ENCODE measurements at places on chromosomes 1 and 21.

- DNase-seq, result no peak
Observed at GRCh38 chr1:106194206-106194605, 862.3 kb upstream of the PRMT6 start.

GRCh38 chr1:56285554-56286402 is 293.6 kb downstream of the PLPP3 start:
- DNase-seq, result no peak

- no peak for DNase-seq
Observed at GRCh38 chr1:169012416-169012815, 94.1 kb upstream of the ATP1B1 start.

DNA sequence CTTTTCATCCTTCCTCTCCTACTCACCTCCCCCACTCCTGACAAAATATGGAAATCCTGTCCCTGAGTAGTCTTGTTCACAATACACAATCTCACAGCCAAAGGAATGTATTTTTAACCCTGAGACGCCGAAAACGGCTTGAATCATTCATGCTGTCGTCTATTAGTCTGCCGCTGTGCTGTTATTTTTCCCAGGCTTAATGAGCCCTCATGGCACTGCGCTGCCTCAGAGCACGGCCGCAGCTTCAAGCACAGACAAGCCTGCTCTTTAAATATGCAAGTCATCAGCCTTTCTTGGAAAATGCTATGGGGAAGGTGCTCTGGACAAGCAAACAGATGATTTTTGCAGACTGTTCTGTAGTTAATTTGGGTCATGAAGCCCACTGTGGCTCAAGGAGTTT is 302.7 kb downstream of the DISC1 start:
- no peak for DNase-seq

- DNase-seq, result no peak
Observed at GRCh38 chr1:234413990-234414389, 40.7 kb downstream of the COA6 start.

DNA sequence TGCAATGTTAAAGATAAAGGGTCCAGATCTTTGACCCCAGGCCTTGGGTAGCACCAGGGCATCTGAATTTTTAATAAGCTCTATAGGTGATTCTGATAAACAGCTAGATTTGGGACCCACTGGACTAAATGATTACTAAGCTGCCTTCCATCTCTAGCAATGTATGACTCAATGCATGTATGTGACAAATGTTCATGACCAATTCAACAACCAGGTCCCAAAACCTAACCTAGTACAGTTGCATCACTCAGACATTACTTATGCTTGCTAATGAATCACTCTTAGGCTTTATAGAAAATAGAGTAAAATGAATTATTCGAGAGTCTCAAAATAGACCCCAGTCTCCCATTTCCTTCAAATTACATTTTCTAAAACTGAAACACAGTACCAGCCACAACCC is 35.5 kb downstream of the RCAN1 start:
- no peak for DNase-seq

- DNase-seq, result no peak
Observed at GRCh38 chr21:46008893-46009621, 27.5 kb downstream of the COL6A1 start.

GRCh38 chr1:45012639-45013278 is 705 bp downstream of the UROD start:
- DNase-seq, result peak; percentile 42

DNA sequence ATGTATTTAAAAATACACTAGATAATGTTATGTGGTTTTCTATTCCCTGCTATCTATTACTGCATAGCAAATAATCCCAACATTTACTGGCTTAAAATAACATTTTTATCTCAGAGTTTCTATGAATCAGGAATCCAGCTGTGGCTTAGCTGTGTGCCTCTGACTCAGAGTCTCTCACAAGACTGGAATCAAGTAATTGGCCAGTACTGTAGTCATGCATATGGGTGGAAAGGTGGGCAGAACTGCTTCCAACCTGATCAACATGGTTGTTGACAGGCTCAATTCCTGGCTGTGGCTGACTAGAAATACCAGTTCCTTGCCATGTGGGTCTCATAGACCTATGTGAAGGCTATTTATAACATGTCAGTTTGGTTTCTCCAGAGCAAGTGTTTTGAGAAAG is 131.8 kb downstream of the PDE4B start:
- DNase-seq, result no peak

DNA sequence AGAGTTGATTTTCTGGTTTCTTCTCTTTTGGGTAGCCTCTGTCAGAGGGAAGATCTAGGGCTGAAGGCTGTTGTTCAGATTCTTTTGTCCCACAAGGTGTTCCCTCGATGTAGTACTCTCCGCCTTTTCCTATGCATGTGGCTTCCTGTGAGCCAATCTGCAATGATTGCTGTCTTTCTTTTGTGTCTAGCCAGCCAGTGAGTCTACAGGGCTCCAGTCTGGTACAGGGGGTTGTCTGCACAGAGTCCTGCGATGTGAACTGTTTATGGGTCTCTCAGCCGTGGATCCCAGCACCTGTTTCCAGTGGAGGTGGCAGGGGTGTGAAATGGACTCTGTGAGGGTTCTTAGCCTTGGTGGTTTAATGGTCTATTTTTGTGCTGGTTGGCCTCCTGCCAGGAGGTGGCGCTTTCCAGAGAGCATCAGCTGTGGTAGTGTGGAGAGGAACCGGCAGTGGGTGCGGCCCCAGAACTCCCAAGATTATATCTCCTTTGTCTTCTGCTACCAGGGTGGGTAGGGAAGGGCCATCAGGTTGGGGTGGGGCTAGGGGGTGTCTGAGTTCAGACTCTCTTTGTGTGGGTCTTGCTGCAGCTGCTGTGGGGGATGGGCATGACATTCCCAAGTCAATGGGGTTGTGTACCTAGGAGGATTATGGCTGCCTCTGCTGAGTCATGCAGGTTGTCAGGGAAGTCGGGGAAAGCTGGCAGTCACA is 81.3 kb upstream of the C21orf91 start:
- no peak for DNase-seq

- no peak for DNase-seq
Observed at GRCh38 chr1:169753549-169753948, 19.7 kb upstream of the SELE start.

DNA sequence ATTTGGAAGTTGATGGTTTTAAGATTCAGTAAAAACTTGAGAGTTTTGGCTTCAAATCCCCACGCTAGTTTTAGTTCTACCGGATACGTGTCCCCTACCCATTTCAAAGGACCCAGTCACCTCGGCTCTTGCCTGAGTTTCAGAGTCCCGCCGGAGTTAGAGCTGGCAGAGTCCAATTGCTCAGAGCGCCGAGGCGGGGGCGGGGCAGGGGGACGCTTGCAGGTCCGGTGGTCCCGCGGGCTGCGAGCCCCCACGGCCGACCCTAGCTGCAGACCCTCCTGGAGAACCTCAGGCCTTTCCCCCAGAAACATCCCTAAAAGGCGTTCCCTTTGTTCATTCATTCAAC is 765 bp upstream of the VPS45 start:
- DNase-seq, result peak; percentile 46

DNA sequence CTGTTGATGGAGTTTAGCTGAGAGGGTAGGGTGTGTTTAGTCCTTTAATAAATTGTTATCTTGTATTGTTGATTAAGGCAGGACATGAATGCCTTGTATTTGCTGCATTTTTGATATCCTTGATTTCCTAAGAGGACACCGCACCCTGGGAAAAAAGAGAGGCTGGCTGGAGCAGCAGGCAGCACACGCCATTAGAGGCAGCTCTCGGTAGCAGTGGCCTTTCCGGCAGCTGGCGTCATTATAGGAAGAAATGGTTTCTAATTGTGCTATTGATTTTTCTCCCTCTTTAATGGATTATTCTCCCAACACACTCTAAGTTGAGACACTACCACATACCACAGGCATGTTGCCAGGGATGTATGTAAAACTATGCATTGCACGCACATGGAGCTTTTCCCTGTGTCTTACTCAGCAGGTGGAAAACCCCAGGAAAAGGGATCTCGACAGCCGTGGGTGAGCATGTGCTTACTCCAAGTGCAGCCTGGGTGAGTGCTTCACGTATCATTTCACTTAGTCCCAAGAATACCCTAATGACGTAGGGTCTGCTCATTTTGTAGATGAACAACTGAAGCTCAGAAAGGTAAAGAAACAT is 440.4 kb upstream of the RUNX1 start:
- no peak for DNase-seq

DNA sequence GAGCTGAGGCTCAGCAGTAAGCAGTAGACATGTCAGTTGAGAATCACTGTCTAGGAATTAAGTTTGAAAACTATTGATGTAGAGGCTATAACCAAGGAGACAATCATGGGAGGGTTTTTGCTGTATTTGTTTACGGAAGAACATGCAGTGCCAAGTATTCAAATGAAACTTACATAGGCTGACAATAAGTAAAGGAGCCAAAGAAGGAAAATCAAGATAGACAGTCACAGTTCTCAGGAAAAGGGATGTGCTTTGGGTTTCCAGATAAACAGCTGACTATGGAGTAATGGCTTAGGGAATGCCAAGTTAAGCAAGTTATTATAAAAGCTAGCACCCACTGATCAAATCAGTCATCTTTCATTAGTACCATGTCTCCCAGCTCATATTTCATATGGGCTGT is 21.5 kb downstream of the GNG12 start:
- no peak for DNase-seq

DNA sequence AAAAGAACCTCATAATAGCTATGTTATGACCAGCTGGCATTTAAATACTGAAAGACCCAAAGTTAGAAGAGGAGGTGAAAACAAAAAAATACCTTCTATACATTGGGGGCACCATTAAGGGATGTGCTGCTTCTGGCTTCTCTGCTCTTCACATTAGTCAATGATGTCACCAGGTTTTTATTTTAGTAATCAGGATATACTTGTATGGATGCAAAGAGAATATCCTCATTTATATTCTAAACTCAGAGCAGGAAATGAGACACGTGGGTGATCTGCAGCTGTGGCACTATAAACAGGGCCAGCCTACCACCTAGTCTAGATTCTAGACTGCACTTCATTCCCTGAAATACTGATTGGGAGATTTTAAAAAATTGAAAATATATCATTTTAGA is 51.2 kb downstream of the WLS start:
- no peak for DNase-seq

DNA sequence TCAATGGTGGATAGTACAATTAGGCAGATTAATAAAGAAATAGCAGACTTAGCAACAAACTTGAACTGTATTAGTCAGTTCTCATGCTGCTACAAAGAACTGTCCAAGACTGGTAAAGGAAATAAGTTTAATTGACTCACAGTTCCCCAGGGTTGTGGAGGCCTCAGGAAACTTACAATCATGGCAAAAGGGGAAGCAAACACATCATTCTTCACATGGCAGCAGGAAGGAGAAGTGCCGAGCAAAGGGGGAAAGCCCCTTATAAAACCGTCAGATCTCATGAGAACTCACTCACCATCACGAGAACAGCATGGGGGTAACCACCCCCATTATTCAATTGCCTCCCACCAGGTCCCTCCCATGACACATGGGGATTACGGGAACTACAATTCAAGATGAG is 27.1 kb upstream of the PDE4B start:
- DNase-seq, result no peak

GRCh38 chr1:54593571-54594160 is 29.7 kb downstream of the FAM151A start:
- no peak for DNase-seq

DNA sequence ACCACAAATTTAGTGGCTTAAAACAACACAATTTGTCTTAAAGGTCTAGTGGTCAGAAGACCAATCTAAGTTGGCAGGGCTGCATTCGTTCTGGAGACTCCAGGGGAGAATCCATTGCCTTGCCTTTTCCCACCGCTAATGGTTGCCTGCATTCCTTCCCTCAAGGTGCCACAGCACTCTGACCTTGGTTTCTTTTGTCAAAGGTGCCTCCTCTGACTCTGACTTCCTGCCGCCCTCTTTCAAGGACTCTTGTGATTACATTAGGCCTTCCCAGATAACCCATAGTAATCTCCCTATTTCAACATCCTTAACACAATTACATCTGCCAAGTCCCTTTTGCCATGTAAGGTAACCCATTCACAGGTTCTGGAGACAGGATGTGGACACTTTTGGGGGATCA is 145.3 kb downstream of the S1PR1 start:
- DNase-seq, result no peak

GRCh38 chr21:46307625-46308024 is 16.0 kb downstream of the C21orf58 start:
- no peak for DNase-seq

- DNase-seq, result no peak
Observed at GRCh38 chr1:228039006-228039903, 32.5 kb downstream of the WNT3A start.

- DNase-seq, result no peak
Observed at GRCh38 chr1:52911541-52911940, 10.0 kb downstream of the ECHDC2 start.

GRCh38 chr1:10671090-10671489 is 125.4 kb downstream of the CASZ1 start:
- DNase-seq, result no peak

DNA sequence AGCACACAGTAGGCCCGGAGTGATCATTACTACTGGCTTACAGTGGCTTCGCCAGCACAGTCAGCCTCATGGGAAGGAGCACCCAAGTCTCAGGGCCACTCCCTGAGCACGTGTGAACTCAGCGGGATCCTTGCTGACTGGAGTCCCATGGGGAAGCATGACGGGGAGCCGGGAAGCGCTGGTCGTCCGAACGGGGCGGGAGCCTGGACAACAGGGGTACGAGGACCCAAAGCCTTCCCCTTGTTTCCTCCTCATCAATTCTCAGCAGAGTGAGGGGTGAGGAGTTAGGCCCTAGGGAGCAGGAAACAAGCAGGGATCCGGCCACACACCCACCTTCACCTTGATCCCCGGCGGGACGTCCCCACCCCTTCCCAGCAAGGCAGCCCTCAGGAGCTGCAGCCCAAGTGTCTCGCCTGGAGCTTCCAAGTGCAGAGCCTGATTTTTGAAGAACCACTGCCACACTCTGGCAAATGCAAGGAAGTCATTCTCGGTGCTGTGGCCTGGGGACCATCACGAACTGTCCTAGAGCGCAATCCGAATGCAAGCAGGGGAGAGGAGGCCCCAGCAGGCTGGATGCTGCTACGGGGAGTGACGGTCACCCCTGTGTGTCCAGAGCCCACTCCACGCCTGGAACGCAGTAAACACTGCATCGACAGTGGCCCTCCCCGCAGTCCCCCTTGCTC is 35.5 kb downstream of the TOMM20 start:
- DNase-seq, result no peak

DNA sequence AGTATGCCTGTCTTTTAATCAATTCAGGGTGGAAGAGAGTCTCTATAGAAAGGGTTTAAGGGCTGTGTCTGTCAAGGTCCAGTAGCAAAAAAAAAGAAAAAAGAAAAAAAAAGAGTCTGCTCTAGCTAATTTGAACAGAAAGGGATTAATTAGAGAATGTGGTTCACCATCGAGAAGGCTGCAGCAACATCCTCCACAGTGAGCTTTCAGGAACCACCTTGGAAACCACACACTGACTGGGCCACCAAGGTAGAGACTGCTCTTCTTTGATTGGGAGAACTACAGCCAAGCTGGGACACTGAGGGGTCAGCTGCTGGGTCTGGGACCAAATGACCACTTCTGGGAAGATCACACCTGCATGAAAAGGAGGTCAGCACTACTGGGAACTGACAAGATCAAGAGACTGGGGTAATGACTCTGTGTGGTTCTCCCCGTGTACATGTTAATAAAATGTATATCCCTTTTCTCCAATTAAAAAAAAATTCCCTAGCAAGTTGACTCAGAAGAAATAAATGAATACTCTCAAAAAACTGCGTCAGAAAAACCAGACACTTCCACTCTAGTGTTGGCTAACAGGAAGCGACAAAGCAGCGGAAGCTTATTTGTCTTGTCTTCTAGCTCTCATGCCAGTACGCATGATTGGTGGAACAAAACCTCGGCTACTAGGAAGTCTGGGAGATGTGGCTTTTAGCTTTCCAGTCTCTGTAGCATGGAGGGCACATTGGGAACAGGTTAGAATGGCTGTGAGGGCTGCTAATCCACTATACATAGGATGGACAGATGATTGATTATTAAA is 60.0 kb upstream of the IVNS1ABP start:
- no peak for DNase-seq

- no peak for DNase-seq
Observed at GRCh38 chr1:230427981-230428380, 1.8 kb upstream of the PGBD5 start.
